ENCODE measurements at places on chromosomes 7 and 10.

DNA sequence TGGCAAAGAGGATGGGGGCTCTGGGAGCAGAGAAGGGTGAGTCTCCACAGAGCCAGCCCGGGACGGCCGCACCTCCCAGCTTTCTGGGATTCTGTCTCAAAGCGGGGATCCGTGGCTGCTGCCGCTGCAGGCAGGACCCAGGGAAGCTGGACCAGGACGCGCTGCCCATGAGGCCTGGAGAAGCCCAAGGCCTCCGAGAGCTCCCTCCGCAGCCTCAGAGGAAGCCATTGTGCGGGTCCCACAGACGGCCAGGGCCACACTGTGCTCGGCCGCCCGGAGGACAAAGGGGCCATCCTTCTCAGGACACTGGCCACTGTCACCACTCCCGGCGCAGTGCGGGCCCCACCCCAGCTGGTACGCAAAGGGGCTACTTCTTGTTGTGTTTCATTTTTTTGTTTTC, 79.3 kb upstream of the PDGFA start:
- no peak for DNase-seq

DNA sequence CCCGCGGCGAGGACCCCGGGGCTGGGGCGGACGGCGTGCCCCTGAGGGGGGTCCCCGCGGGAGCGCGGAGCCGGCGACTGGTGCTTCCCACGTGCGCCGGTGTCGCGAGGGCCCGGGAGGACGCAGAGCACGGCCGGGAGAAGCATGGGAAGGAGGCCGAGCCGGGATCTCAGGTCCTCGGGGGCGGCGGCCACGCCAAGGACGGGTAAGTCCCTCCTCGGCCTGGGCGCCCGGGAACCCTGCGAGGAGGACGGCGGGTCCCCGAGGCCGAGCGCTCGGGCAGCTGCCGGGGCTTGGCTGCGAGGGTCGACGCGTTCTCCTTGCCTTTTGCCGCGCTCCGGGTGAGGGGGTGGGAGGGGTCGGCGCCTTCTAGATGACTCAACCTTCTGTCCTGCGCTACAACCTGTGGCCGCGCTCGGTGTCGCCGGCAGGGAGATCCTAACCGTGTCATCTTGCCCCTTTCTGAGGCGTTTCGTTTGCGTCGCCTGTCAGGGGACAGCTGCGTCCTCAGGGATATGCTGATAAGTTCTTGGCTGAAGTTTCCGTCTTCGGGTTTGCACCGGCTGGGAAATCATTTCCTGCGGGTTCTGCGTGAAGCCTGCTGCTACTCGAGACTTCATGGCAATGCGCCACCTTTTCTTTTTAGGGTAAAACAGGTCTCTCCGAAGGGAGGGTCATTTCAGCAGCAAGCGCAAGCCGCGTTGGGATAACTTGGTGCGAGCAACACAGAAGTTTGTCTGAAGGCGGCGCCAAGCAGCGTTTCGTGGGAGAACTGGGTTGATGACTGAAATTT, 529 bp downstream of the TASOR2 start:
- DNase-seq, result peak; percentile 54

- no peak for DNase-seq
Measured at GRCh38 chr7:64916-65341, 127.4 kb upstream of the FAM20C start.

DNA sequence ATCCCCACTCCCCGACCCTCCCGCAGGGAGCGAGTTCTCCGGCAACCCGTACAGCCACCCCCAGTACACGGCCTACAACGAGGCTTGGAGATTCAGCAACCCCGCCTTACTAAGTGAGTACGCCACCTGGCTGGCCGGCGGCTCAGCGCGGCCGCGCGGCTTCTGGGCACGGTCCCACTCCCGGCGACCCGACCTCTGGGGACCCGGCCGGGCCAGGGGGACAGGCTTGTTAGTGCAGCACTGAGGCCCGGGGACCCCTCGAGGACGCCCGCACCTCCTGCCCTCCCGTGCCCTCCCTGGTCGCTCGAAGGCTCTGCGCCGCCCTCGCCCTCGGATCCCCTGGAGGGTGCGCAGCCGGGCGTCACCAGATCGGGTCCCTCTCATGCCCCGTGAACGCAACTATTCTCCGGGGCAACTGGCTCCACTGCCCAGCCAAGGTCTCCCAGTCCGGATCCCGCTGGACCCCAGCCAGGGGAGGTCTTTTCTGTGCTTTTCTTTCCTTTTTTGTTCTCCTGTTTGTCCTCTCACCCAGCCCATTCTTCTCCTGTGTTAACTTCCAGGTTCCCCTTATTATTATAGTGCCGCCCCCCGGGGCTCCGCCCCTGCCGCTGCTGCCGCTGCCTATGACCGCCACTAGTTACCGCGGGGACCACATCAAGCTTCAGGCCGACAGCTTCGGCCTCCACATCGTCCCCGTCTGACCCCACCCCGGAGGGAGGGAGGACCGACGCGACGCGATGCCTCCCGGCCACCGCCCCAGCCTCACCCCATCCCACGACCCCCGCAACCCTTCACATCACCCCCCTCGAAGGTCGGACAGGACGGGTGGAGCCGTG, 81.8 kb downstream of the PAX2 start:
- DNase-seq, result no peak

GRCh38 chr10:8889538-8889937, 835.0 kb downstream of the GATA3 start:
- DNase-seq, result no peak

DNA sequence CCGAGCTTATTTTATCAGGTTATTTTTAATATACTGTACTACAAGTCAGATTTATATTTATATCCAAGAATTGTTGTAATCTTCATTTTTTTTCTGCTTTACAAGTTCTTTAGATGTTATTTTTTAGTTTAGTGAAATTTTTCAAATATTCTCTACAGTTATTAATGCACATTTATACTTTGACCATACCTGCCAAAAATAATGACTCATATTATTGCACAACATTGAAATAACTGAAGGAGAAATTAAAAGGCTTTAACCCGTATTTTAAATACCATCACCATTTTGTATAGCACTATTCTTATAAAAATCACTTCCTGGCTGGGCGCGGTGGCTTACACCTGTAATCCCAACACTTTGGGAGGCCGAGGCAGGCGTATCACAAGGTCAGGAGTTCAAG, 278.5 kb downstream of the BICC1 start:
- DNase-seq, result no peak

DNA sequence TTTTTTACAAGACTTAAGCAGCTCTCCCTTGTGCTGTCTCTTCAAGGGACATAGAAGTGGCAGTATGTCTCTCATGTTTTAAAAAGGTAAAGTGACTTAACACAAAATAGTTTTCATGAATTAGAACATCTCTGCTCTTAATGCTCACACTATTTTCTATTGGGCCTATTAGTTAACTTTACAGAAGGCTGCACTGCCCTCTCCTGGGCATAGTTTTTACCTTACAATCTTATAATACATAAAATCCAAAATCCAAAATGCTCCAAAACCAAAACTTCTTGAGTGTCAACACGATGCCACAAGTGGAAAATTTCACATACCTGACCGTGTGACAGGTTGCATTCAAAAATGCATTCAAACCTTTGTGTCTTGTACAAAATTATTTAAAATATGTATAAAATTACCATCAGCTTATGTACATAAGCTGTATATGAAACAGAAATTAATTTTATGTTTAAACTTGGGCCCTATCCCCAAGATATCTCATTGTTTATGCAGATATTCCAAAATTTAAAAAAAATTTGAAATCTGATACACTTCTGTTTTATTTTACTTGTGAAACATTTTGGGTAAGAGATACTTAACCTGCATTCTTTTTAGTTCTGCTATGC, 25.8 kb downstream of the TES start:
- DNase-seq, result peak; percentile 16

GRCh38 chr10:71838264-71839211, 12.5 kb downstream of the PSAP start:
- no peak for DNase-seq

DNA sequence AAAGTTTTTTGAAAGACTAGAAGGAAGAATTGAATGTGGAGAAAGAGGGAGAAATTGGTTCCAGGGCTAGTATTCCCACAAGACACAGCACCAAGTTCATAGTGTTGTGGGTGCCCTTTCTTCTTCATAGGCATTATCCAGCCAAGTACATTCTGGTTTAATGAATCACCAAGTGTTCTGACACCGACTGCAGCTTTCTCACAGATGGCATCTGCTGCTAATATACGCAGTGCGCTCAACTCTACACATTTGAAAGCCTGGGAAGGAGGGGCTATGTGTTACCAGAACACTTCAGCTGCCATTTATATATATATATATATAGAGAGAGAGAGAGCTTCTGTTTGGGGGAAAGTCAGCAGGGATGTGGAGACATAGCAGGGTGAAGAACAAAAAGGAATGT, 1168.4 kb downstream of the GATA3 start:
- DNase-seq, result no peak

DNA sequence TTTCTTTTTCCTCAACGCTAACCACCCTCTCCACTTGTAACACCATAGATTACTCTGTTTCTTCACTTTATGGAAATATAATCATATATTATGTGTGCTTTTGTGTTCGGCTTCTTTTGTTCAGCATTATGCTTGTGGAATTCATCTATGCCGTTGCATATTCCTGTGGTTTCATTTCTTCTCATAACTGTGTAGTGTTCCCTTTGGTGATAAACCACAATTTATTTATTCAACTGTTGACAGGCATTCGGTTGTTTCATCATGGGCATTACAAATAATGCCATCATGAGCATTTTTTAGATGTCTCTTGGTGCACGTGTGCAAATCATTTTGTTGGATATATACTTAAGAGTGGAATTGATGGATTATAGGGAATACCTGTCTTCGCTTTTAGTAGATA, 12.1 kb downstream of the AVL9 start:
- no peak for DNase-seq

- DNase-seq, result no peak
Measured at GRCh38 chr10:99851825-99852224, 69.4 kb downstream of the ABCC2 start.

DNA sequence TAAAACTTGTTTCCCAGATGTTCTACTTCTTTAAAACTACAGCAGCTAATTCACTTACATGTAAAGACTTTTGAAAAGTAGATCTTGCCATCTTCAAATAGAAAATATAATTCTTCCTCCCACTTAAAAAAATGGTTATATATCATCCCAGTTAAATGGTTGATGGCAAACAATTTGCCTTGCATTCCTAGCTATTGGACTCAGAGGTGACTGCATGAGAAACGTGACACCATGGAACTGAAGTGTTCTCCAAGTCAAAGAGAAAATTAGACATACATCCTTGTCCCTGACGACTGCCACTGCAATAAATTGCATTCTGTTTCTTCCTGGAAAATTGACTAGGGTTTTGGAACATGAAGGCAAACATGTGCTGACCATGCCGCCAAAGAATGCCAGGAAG, 95.0 kb upstream of the POM121L12 start:
- no peak for DNase-seq

- no peak for DNase-seq
Measured at GRCh38 chr7:36128448-36129047, 24.5 kb upstream of the EEPD1 start.

DNA sequence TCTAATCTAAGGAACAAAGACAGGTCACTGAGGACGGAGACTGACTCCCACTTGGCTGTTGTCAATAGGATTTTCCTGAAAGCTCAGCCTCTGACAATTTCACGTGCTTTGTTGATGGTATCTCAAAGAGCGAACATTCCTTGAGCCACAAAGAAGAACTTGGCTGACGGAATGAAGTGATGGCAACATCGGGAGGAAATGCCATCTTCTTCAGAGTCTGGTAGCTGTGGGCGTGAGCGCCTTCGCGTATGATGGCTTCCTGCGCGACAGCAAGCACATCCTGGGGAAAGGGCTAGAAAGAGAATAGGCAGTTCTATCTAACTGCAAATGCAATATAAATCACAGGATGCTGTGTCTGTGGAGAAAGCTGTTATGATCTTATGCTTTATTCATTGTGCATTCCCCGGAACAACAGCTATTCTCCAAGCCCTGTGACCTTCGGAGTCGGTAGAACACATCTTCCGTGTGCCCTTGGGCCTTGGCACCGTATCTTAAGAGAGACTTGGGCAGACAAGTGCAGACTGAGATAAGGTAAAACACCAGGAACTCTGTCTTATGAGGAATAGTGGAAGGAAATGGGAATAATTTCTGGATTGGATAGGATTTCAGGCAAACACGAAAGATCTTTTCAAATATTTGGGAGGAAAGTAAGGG, 19.6 kb upstream of the GTPBP4 start:
- no peak for DNase-seq

GRCh38 chr7:28799619-28800018, 158.5 kb downstream of the TRIL start:
- DNase-seq, result no peak

DNA sequence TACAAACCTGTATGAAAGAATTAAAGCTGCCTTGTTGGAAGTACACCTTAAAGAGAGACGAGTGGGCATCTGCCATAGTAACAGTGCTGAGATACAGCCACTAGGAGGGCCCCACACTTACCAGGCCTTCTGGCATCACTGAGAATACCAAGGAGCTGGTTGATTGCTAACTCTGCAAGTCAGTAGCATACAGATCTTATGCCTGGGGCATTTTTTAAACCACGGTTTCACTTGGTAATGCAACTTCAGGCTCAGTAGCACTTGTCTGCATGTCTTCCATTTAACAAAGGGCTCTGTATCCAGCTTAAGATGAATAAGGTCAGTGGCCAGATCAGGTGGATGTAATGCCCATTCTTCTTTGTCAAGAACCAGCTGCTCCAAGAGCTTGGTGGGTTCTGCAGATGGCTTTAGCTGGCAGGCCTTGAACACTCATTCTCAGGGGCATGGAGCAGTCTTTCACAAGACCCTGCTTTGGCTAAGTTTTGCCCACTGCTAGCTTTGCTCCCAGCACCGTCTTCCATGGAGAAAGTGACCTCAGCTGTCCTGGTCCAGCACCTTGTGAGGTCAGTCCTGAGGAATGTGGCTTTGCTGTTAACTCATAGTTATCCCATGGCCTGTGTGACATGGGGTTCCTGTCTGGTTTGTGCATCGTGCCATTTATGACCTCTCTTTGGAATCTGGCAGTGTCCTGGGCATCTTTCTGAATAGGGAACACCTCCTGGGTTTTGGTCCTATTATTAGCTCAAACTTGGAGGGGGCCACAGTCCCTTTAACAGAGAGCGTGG, 68.1 kb downstream of the BMPER start:
- no peak for DNase-seq

- DNase-seq, result no peak
Measured at GRCh38 chr7:5469375-5470166, 45.9 kb upstream of the TNRC18 start.

DNA sequence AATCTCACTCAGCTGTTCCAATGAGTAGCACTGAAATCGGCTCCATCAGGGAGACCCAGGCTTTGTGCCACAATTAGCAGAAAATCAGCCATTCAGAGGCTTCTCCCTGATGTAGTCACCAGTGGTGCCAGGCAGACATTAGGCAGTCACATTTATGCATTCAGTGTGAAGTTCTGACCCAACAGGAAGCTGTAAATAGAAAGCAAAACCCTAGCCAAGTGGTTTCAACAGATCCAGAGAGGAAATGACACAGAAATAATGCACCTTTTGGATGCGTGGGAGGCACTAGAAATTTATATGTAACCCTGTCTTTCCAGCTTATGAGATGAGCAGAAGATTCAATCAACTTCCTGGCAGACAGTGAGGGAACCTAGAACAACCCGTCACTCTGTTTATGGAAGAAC, 186.4 kb downstream of the PDE1C start:
- DNase-seq, result no peak

- no peak for DNase-seq
Measured at GRCh38 chr7:69691734-69692133, 93.5 kb downstream of the AUTS2 start.

GRCh38 chr10:6108072-6108471, 19.2 kb downstream of the RBM17 start:
- DNase-seq, result no peak
